ENCODE measurements at places on chromosomes 7 and 10.

DNA sequence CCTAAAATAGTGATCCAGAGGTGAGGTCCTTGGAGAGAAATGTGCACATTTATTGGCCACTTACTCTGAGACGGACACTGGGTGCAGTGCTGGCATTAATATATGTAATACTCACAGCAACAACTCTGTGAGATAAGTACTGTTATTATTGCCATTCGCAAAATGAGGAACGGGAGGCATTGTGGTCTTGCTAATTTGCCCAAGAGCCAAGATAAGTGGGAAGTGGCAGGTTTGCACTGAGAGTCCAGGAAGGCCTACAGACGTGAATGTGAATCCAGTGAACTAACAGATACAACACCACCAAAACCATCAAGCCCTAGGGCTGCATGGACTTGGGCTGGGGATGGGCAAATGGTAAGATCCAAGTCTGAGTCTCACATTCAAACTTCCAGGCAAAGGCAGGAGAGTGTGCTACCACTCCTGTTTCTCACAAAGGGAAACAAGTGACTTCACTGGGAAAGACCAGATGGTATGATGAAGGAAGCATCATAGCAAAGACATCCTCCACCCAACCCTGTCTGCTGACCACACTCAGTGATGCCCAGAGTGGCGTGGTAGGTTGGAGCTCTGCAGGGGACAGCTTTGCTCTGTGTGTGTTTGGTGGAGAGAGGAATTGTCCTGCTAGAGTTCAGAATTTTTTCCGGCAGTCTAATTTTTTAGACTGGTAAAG lies 19.2 kb downstream of the TMEM273 start:
- no peak for DNase-seq

DNA sequence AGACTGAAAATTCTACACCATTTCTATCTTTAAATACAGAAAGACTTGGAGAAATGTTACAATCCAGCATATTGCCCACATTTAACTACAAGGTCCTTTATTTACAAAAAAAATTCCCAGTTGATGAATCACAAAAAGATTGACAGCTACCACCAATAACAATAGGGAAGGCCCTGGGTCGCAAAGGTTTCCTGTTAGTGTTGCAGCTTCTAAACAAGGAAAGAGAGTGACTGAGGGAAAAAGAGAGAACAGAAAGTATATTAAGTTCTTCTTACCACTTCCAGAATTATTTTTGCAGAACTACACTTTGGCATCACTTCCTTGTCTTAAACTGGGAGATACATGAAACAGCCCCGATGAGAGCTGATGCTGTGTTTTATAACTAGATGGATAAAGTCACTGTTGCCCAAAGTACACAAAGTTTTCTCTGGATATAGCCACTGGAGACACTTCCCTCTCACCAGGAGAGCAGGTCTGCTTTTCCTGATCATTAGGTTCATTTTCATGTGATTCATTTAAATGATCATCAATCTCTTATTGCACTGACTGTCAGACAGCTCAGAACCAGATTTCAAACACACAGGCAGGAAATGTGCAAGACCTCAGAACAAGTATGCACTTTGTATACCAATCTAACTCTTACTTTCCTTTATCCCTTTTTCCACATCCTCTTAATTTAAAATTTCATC lies 57.0 kb downstream of the SHTN1 start:
- DNase-seq = no peak

GRCh38 chr10:33136271-33136670 lies 178.2 kb upstream of the ITGB1 start:
- no peak for DNase-seq

DNA sequence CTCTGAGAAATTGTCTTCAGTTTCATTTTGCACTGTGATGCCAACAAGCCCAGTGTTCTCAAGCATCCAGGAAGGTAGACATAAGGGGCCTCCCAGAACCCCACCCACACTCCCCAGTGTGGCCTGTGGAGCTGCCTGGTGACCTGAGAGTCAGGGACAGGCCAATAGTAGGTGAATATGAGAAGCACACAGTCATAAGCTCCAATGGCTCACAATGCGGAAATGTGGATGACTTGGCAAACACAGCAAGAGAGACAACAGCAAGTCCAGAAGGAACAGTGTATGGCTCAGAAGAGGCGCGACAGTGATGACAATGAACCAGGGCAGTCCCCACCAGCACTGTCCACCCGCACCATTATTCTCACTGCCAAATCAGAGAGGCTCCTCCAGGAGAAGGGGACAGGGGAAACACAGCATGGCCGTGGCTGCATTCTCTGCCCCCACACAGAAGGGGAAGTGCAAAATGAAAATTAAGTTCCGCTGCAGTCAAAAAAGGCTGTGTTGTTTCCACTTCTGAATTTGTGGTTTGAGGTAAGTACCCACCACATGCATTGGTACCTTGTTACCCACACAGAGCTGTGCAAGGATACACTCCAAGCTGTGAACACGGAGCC lies 419.8 kb downstream of the GRID1 start:
- no peak for DNase-seq

DNA sequence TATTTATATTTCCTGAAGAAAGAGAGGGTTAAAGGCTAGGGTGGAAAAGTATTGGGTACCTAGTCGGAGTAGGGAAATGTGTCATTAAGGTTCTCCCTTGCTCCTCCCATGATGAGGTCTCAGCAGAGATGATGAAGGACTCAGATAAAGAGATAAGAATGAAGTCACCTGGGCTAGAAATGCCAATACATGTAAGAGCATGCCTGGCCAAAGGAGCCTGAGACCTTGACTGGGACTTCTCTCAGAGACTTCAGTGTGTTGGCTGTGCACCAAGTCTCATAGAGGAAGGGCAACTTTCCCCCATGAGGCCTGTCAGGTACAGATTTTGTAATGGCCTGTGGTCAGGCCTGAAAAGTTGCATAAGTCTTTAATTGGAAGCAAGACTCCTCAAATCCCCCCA lies 361.0 kb upstream of the CDC14C start:
- no peak for DNase-seq

- DNase-seq = no peak
Measured at GRCh38 chr7:81725812-81726127, 44.1 kb downstream of the HGF start.

DNA sequence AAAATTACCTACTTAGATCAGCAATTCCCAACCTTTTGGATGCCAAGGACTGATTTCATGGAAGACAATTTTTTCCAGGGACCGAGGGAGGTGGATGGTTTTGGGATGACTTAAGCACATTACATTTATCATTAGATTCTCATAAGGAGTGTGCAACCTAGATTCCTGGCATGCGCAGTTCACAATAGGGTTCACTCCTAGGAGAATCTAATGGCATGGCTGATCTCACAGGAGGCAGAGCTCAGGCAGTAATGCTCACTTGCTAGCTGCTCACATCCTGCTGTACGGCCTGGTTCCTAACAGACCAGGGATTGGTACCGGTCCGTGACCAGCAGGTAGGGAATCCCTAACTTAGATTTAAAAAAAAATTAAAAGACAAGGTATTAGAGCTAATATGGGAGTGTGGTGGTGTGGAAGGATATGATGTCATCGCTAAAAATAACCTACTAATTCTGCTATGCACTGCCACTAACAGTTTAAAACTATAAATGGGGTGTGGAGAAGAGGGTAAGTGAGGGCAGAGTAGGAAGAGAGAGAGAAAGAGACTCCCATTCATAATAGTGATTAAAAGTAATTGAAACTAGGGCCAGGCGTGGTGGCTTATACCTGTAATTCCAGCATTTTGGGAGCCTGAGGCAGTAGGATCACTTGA lies 282.7 kb downstream of the BAMBI start:
- no peak for DNase-seq

- DNase-seq = no peak
Measured at GRCh38 chr10:51770709-51771108, 71.3 kb upstream of the CSTF2T start.

- no peak for DNase-seq
Measured at GRCh38 chr10:132109341-132110110, 43.8 kb downstream of the JAKMIP3 start.

GRCh38 chr10:55283031-55283430 lies 482.0 kb upstream of the PCDH15 start:
- no peak for DNase-seq

DNA sequence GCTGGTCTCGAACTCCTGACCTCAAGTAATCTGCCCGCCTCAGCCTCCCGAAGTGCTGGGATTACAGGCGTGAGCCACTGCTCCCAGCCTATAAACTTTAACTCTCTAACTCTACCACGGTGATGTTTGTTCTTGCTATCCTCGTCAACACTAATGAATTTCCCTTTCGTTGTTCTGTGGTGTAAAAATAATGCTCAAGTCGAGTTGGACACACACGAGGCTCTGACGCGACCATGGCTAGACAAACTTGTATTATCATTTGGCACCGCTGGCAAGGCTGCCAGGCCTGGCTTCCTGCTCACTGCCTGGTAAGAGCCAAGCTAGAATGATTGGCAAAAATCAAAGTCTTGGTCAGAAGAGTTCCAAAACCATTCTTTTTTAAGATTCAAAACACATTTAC lies 167.0 kb upstream of the KLF6 start:
- DNase-seq = no peak

GRCh38 chr7:100879685-100880261 lies 4.9 kb downstream of the SRRT start:
- DNase-seq = no peak

DNA sequence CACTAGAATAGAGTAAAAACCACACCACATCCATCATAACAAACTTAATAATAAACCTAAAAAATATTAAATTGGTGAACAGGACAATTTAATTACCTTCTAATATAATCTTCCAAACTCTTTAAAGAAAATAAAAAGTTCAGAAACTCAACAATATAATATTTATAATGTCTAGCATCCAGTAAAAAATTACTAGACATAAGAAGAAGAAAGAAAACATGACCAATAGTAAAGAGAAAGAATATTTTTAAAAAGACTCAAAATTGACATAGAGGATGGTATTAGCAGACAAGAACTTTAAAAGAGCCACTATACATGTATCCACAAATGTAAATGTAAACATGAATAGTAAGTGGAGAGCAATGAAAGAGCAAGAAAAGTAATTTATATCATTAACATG lies 388.4 kb downstream of the TFEC start:
- no peak for DNase-seq

GRCh38 chr7:2729893-2730716 lies 42.1 kb downstream of the AMZ1 start:
- no peak for DNase-seq

- DNase-seq = peak; percentile 37
Measured at GRCh38 chr10:104328896-104329710, 9.2 kb downstream of the ITPRIP start.

GRCh38 chr7:74430961-74431466 lies 22.7 kb upstream of the GTF2IRD1 start:
- no peak for DNase-seq

DNA sequence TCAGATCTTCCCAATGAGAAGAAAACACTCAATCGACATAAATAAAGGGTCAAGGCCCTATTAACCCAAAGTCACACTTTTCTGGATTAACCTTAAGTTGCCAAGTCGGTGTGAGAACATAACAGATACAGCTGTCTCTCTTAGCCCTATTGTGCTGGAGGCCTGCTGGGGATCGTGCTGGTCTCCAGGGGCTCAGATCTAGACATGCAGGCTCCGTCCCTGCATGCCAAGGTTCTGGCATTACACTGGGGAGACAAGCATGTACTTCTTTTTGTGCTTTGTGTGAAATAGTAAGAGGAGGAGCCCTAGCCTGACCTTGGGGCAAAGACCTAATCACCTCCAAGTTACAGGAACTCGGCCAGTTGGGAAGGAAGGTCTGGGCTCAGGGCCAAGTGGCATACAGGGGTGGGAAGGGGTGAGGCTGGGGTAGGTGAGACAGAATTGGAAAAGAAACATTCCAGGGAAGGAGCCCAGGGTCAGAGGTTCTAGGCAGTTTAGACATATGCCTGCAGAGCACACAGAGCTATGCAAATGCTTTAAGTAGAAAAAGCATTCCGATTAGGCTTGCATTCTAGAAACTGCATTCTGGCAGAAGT lies 216.4 kb downstream of the HECW1 start:
- DNase-seq = no peak

- no peak for DNase-seq
Measured at GRCh38 chr7:127534636-127535035, 50.8 kb downstream of the GCC1 start.

Measured in HEK293T (cell line).